ENCODE measurements at places on chromosomes 11 and 22.

DNA sequence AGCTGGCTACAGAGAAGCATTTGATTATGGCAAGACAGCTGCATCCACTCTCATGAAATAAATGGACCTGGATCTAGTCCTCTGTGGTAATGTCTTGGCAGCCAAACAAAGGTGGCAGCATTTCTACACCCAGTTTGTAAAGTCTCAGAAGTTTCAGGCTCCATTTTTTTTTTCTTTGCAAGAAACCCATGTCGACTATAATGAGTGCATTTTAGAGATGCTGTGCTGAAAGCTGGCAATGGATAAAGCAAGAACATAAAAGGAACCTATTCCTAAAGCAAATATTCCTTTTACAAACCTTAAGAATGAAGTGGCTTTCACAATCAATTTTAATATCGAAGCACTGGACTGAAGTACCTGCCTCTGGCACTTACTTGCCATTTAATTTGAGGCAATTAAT lies 33.5 kb downstream of the THAP12 start:
- no peak for DNase-seq

- DNase-seq: no peak
These were observed 401.6 kb downstream of the BUD13 start for GRCh38 chr11:116371146-116371545.

DNA sequence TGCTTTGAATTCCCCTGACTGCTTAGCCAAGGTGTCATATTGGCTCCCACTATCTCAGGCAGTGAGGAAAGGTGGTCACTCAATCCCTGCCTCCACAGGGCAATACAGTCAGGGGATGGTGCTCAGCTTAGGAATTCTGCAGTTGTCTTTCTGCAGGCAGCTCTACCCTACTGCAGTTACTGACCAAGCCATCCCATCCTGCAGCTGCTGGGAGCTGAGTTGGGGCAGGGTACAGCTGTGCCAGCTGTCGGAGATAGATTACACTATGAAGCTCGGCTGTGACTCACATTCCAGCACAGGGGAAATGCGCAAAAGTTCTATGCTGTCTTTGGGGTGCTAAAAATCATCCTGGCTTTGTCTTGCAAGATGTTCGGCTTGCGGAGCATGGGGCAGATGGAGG lies 4.4 kb upstream of the DAGLA start:
- no peak for DNase-seq

GRCh38 chr11:112748713-112749543 lies 212.3 kb upstream of the NCAM1 start:
- no peak for DNase-seq

GRCh38 chr11:72685560-72686480 lies 11.6 kb upstream of the PDE2A start:
- no peak for DNase-seq

DNA sequence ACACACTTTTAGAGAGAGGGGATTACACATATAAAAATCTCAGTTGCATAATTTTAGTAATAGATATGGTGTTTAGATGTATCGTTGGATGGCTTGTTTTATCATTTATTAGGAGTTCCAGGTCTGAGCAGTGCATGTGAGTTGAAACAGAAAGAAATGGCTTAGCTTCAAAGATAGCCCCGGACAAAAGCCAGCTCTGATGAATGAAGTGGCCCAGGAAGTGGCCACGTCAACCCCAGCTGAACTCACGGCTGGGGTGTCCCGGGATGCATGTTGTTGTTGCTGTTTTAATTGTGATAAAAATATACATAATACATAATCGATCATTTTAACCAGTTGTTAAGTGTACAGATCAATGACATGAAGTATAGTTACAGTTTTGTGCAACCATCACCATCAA lies 1513.6 kb downstream of the BRD1 start:
- DNase-seq: no peak

DNA sequence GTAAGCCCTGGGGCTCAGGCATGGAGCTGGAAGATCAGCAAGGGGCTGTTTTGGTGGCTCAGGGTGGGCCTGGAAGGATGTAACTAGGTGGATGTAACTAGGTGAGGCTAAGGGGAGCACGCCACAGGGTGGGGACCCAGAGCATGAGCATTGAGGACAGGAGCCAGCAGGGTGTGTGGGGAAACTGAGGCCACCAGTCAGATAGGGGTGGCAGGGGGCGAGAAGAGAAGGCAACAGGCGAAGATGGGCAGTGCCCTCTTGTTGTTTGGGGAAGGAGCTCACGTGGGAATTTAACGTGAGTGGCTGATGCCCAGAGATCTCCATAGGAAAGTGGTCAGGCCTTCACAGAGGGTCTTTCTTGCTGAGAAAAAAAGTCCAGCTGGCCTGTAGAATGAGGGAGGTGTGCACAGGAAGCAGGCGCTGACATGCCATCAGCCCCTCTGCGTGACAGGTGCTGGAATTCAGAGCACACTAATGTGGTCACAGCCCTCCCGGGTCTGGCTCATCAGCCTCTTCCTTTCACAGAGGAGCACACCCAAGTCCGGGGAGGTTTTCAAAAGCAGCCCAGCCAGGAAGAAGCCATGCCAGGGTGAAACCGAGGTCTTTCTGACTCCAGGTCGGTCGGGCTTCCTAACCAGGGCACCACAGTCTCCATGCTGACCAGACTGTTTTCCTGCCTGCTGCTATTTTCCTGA lies 54.6 kb upstream of the PAX6 start:
- no peak for DNase-seq

GRCh38 chr11:67271541-67272284 lies 5.4 kb downstream of the GRK2 start:
- DNase-seq: no peak

GRCh38 chr11:132373405-132374143 lies 1003.2 kb downstream of the NTM start:
- DNase-seq: no peak

DNA sequence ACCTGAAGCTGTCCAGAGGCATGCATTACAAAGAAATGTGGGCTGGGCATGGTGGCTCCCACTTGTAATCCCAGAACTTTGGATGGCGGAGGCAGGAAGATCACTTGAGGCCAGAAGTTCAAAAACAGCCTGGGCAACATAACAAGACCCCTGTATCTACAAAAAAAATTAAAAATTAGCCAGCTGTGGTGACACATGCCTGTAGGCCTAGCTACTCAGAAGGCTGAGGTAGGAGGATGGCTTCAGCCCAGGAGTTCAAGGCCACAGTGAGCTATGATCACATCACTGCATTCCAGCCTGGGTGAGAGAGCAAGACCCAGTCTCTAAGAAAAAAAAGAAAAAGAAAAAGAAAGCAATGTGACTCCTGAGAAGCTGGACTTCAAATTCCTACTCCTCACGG lies 138.5 kb upstream of the HSD17B12 start:
- DNase-seq: no peak

DNA sequence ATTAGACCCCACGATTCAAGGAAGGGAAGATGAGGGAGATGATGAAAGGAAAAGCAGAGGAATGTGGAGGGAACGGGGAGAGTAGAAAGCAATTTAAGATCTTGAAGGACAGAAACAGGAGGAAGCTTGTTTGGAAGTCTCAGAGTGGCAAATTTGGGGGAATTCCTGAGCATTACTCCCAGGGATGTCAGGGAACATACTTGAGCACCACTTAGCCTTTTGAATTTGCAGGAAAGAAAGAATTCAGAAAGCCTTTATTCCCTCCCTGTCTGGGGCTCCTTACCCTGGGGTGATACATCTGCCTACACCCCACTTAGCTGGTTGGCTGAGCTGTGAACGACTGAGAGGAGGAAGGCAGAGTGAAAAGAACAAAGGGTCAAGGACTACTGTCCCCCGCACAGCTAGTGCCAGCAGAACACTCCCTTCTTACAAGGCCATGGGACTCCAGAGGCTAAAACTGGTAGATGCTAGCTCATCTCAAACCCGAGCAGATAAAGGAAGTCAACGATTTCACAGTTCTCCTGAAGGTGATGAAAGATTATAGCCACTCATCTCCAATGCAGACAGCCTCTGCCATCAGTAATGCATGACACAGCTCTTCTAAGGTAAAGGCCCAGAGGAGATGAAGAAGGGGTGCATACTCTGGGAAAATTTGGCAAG lies 84.0 kb upstream of the AKIP1 start:
- no peak for DNase-seq

GRCh38 chr22:43854121-43854785 lies 8.1 kb downstream of the SULT4A1 start:
- DNase-seq: no peak

GRCh38 chr11:9046481-9046880 lies 42.7 kb upstream of the NRIP3 start:
- DNase-seq: no peak

GRCh38 chr22:26131589-26132154 lies 37.6 kb upstream of the SEZ6L start:
- DNase-seq: no peak

GRCh38 chr22:22075382-22076163 lies 93.0 kb upstream of the TOP3B start:
- DNase-seq: no peak

- DNase-seq: no peak
These were observed 9.9 kb downstream of the OSBPL5 start for GRCh38 chr11:3155216-3155615.

DNA sequence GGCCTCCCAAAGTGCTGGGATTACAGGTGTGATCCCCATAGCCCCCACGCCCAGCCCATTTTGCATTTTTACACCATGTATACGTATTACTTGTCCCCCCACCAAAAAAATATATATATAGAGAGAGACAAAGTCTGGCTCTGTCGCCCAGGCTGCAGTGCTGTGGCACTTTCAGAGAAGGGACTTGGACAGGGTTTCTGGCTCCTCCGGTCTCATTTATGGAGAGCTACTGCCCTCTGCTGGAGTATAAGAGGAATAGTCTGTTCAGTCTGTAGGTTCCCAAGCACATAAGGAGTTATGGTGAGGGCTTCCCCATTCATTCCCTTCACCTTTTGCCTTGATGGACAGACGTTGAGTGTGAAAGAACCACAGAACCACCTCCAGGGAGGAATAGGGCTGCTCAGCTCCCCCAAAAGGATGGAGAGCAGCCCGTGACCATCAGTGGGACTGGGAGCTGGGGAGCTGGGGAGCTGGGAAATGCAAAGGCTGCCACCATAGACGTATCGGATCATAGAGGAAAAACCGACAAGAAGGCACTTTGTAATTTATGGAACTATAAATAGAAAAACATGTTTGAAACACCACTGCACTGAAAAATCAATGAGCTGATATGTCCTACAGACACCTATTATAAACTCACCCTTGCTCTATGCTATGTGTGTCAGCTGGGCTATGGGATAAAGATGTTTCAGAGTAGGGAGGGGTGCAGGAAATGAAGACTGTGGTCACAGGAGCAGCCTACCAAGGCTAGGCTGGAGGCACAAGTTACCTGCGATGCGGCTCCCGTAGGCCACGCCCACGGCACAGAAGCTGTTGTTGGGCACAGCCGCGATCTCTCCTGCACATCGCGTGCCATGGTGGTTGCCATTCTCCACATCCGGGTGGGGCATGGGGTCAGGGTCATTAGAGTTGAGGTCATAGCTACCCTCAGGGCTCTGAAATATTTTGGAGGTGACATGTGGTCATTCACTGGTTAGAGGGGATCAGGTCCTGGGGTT lies 5.2 kb downstream of the PCSK7 start:
- DNase-seq: no peak

- DNase-seq: no peak
These were observed 12.7 kb downstream of the EHF start for GRCh38 chr11:34633640-34633989.

DNA sequence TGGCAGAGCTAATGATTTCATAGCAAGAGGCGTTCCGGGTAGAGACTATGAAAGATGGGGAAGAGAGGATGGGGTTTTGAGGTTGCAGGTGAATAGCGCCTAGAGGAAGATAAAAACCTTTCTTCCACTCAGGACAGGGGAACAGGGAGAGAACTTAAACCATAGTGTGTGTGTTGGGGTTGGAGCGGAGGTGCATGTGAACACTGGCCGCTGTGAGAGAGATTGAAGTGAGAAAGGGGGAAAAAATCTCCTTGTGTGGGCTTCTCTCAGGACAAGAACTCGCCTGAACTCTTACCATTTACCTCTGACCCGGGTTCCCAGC lies 3.4 kb downstream of the BSX start:
- no peak for DNase-seq

DNA sequence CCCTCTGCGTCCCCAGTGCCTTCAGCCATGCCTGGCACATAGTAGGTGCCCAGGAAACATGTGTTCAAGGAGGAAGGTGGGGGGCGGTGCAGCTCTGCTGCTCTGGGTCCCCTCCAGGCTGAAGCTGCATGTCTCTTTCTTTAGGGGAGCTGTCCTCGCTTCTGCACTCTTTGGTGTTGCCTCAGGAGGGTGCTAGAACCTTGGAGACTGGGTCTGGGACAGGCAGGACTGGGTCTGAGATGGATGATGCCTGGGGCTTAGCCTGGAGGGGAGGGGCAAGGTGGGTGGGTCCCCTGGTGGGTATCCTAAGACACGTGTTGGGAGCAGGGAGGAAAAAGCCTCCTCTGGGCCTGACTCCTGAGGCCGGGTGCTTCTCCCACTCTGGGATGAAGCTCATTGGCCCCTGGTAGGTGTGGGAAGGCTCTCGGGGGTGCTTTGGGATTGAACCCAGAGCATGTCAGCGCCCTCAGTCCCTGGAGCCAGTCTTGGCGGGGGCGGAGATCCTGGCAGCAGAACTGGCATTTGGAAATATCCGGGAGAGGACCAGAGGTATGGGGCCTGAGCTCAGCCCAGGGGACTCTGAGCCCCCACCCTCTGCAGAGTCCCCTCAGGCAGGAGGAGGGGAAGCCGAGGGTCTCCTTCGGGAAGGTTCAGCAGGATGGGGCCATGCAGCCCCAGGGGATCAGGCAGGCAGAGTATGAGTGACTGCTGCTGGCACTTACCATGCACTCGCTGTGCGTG lies 6.7 kb upstream of the GSTP1 start:
- DNase-seq: no peak

DNA sequence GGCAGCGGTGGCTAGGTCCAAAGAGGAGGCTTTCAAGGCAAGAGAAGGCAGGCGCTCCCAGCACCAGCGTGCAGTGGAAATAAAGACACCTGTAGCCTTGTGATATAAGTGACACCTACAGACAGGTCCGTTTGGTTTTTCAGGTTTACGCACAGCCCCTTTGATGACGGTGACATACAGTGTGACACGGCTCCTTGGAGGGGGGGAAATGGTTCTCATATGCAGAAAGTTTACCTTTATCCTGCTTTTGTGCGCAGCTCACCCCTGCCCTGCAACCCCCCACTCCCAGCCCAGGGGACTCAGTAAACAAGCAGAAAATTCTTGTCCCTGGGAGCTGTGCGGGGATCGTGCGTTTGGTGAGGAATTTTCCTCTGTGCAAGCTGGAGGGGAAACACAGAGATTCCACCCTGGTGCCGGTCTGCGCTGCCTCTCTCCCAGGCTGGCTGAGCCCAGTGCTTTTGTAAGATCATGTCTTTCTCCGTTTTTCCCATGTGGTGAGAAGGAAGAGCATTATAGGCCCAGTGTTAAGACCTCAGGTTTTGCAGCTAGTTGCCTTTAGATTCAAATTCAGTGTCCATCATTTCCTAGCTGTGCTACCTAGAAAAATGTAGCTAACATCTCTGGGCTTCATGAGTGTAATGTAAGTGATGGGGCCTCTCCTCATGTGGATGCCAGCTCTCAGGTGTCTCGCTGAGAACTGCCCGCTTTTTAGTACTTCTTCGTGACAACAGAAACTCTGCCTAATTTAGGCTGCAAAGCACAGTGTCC lies at the start of gene ELF5:
Gene ELF5, minus strand, starts transcription at position 113 of the 768 bp plus-strand sequence. CDS start 8,045 bp downstream, outside the sequence.
- no peak for DNase-seq

All from stimulated activated CD8-positive, alpha-beta memory T cell treated with anti-CD3 and anti-CD28 coated beads, Interleukin-12 subunit alpha, Interleukin-12 subunit beta, amount 100 ng/mL, for 4 hours (primary cell).